ENCODE measurements at places on chromosomes 2 and 18.
A peak's percentile ranks its signal among the peaks of the same experiment; 100 is the strongest.

GRCh38 chr2:64535024-64535423 is 10.9 kb downstream of the AFTPH start:
- DNase-seq: no peak

DNA sequence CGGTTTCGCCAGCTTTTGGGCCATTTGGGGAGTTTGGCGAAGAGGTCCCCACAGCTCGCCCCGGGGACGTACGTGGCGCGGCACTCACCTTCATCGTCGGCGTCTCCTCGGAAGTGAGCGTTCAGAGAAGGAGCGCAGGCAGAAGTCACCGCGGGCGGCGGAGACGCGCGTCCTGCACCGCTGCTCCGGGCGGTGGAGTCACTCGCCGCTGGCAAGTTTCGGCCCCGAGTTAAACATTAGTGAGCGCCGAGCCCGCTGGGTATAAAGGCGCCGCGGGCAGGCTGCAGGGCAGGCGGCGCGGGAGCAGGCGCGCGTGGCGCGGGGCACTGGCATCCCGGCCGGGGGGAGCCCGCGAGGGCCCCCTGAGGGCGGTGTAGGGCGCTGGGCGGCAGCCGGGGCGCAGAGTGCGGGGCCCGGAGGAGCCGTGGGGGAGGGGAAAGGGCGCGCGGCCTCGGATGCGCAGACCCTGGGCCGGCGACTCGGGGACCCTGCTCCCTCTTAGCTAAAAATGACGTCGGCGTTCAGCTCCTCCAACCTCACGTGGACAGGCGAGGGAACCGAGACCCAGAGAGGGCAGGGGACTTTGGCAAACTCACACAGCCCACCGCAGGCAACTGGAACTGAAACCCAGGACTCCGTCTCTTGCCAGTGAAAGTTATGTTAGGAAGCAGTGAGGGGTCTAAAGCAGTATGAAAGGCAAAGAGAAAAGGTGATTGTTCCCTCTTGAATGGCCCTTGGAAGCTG is at the start of gene DPP4:
Gene DPP4, minus strand, starts transcription at position 328 of the 744 bp plus-strand sequence. Its CDS starts 234 bp downstream, at position 94.
- peak; percentile 31 for DNase-seq

GRCh38 chr2:215536510-215536909 is 100.6 kb upstream of the FN1 start:
- DNase-seq: peak; percentile 88

DNA sequence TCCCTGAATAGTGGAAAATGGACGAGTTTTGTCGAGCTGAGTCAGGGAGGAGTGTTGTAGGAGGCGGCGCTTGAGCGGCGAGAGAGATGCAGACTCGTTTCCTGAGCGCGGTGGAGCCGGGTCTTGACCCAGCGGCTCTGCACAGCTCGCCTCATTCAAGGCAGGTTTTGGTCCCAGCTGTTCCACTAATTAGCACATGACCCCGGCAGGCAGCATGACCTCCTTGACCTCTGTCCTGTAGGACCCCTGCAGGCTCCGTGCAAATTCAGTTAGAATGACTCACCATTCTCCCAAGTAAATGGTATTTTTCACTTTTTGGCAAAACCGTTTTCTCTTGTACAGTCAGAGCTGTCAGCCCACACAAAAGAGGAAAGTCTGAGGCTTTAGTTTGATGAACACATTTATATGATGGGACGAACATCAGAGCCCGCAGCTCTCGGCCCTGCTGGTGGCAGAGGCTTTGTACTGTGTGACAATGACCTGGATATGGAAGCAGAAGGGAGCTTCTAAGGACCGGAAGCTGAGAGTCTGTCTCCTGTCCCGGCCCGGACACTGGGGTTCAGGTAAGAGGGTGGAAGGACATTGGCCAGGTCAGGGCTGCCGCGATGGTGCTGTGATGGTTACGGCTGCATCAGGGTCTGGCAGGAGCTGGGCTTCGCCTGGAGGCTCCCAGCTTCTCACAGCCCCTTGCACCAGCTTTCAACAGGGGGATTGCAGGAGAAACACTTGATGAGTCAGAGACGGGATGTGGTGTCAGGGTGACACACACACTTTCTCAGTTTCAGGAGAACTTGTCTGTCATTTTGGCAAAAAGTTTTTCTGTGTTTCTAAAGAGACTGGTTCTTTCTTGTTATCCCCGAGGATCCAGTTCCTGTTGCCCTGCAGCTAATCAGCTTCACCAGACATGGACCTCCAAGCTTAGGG is 29.9 kb upstream of the ALKAL2 start:
- peak; percentile 83 for DNase-seq

- DNase-seq: no peak
These were observed 22.7 kb downstream of the RPRM start for GRCh38 chr2:153455861-153456260.

GRCh38 chr2:25992556-25992955 is 10.3 kb upstream of the KIF3C start:
- DNase-seq: no peak

DNA sequence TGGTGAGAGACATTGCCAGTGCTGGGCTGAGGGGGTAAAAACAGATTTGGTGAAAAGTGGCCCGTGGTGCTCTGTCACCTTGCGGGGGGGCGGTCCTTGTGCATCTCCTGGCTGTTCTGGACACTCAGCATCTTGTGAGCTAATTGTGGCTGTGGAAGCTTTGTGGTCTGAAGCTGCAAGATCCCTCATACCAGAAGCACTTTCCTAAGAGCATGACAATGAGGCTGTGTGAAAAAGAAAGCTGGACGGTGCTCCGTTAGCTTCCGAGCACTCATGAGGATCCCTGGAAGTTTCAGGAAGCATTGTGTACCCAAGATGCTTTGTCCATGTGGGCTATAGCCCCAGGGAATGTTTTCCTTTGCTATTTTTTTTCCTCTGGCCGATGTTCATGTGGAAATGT is 74.5 kb downstream of the CABLES1 start:
- no peak for DNase-seq

GRCh38 chr2:174711206-174711605 is 53.1 kb downstream of the CHRNA1 start:
- DNase-seq: peak; percentile 33

- DNase-seq: no peak
These were observed 26.9 kb downstream of the SDC1 start for GRCh38 chr2:20198001-20198400.

DNA sequence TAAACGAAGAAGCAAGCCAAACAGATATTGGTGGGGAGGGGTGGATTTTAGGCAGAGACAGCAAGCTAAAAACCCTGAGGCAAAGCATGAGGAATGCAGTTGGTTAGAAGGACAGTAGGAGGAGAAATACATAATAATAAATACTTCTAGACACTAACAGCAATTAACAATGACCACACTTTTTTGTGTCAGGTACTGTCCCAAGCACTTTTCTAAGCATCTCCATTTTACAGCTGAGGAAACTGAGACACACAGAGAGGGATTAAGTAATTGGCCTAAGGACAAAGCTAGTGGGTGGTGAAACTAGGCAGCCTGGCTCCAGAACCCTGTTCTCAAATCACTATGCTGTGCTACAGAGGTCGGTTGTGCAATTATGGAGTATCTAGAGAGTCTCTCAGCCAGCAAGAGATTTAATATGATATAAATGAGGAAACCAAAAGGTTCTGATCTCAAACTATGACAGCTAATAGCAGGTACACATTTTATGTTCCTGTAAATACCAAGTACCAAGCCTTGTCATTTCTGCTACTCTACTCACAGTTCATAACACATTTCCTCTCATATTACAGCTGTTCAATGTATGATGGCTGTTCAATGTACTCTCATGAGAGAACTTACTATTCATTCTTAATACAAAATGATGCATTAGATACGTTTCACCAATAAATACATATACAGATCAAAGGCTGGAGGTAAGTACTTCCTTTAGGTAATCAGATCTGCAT is 5.3 kb downstream of the MAP4K3 start:
- no peak for DNase-seq

DNA sequence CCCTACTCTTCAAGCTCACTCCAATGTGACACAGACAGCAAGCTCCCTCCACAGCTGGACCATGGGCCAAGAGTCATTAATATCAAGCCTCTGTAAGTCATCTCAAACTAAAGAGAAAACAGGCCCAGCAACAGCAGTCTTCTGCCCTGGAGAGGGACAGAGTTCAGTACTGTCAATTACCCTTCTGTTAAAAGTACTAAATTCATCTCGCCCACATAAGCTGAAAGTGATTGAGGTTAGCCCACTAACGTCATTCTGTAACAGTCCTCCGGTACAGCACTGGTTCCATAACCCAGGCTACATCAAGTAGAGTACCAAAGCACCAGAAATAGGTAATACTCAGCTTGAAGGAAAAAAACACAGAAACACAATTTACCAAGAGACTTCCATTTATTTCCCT is 25.9 kb downstream of the THADA start:
- DNase-seq: no peak

- DNase-seq: peak; percentile 11
These were observed 70.6 kb upstream of the LINC00305 start for GRCh38 chr18:64219517-64219916.

- no peak for DNase-seq
These were observed 69.2 kb downstream of the BOLA3 start for GRCh38 chr2:74078466-74078865.

DNA sequence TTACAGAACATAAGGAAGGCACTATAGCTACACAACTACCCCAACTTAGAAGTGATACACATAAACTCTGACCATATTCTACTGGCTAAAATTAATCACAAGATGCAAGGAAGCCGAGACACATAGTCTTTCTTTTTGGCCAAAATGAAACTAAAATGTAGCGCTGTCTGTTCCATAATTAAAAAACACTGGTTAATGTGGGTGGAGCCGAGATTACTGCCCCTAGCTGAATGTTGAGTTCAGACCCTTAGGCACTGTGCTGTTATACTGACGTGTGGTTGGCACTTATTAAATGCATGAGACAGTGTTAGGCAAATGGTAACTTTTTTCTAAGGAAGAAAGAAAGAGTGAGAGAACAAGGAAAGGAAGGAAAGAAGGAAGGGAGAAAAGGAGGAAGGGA is 254.6 kb upstream of the RND3 start:
- no peak for DNase-seq

GRCh38 chr18:44678725-44679055 is 2.0 kb upstream of the SETBP1 start:
- DNase-seq: no peak

GRCh38 chr2:231522418-231523180 is 7.6 kb downstream of the NMUR1 start:
- DNase-seq: peak; percentile 36

GRCh38 chr18:71374294-71375000 is 1085.6 kb downstream of the SOCS6 start:
- DNase-seq: no peak

- no peak for DNase-seq
These were observed 426.2 kb downstream of the NCKAP5 start for GRCh38 chr2:133142087-133142486.

GRCh38 chr2:108124736-108125495 is 114.9 kb upstream of the SULT1C3 start:
- peak; percentile 3 for DNase-seq

GRCh38 chr18:76131738-76132137 is 363.3 kb downstream of the ZNF516 start:
- DNase-seq: peak; percentile 20

GRCh38 chr2:207226671-207227061 is 60.9 kb upstream of the KLF7 start:
- no peak for DNase-seq

- no peak for DNase-seq
These were observed 75.6 kb upstream of the B3GNT7 start for GRCh38 chr2:231319867-231320266.

DNA sequence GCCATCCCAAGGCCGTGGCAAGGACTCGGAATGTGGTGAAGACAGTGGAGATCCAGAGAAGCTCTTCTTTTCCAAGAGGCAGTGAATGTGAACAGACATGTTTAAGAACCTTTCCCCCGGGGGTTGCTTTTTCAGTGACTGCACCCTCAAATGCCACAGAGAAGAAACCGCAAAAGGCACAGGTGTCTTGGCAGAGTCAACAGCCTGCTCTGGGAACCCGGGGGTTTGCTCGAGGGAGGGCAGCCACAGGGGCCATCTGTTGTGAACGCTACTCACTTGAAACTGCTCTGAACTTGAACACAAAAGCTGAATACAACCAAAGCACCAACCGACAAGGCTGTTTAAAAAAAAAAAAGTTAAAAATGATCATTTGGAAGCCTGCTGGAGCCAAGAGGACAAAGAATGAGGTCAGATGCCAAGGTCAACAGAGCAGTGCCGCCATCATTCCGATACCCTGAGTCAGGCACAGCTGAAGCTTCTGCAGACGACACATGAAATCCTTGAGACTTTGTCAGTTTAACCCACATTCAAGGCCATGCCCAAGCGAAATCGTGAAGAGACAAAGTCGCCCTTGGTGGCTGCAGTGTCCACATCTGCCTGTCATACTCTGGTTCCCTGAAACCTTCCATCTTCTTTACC is 47.4 kb downstream of the PSMG2 start:
- peak; percentile 24 for DNase-seq

Measured in fibroblast of skin of right biceps (primary cell).